Breast epithelium (tissue), 4 donors: ENCODE measurements at places on chromosomes 4 and X.

DNA sequence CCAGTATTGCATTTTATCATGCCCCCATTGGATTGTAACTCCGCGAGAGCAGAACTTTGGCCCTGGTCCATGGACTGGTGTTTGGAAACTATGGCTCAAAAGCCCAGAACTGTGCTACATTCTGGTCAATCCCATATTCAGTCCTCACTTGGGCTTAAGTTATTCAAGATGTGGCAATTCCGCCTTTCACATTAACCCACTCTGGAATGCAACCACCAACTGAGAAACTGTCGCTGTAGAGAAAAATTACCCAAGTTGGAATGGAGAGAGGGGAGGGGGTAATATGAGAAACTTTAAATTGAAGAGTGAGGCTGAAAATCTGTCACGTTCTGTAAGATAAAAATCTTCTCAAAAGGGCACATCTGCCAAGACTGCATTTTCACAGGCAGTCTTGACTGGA is 189.6 kb upstream of the NHS start:
- no peak for DNase-seq
- H3K4me1 ChIP-seq: no peaks in the 10 kb centered on the region
- no peak overlapping the region for H3K4me3 ChIP-seq
- H3K27ac ChIP-seq: no peak overlapping the region
- H3K27me3 ChIP-seq: no peaks in the 10 kb centered on the region

- no peaks in the 10 kb centered on the region for H3K36me3 ChIP-seq
- H3K4me3 ChIP-seq: no peak overlapping the region
- no peaks in the 10 kb centered on the region for H3K4me1 ChIP-seq
- H3K27me3 ChIP-seq: no peaks in the 10 kb centered on the region
- no peak for DNase-seq
- H3K27ac ChIP-seq: no peak overlapping the region
Measured at GRCh38 chr4:17823871-17824669, 13.3 kb downstream of the NCAPG start.

- H3K4me3 ChIP-seq: no peak overlapping the region
- H3K36me3 ChIP-seq: no peaks in the 10 kb centered on the region
- H3K4me1 ChIP-seq: no peaks in the 10 kb centered on the region
- no peaks in the 10 kb centered on the region for H3K27me3 ChIP-seq
Measured at GRCh38 chr4:14994242-14994641, 8.0 kb upstream of the CPEB2 start.

DNA sequence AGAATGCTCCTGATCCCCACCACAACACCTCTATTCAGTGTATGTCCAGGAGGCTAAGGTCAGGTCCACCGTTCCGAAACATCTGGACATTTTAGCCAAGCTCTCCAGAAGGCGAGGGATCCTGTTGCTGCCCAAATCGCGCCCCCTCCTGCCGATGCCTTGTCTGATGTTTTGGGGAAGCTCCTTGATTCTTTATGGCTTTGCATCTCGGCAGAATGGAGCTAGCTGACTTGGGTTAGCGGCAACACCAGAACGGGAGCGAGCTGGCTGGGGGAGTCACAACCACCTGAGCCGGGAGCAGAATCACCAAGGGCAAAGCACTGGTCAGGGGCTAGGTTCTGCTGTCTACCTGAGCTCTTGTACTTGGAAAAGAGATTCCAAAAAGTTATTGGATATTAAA is 6.6 kb upstream of the POU3F4 start:
- H3K27ac ChIP-seq: no peak overlapping the region
- no peak for DNase-seq
- no peaks in the 10 kb centered on the region for H3K27me3 ChIP-seq
- H3K36me3 ChIP-seq: no peaks in the 10 kb centered on the region
- H3K4me1 ChIP-seq: no peaks in the 10 kb centered on the region

DNA sequence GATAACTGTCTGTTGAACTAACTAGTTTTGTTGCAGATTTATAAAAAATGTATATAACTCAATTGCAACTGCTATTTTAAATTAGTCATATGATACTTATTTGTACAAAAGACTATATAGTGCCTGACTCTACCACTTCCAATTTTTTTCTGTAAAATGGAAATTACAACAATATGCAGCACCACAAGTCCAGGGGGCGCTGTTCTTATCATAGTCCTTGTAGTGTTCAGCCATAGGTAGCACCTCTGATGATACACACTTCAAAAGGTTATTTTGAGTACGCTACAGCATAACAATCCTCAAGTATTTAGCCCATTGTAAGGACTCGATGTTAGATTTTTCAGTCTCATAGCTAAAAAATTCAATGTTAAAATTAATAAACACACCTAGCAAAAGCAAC is 174.9 kb downstream of the CORIN start:
- H3K27me3 ChIP-seq: no peaks in the 10 kb centered on the region
- no peaks in the 10 kb centered on the region for H3K4me1 ChIP-seq
- no peak for DNase-seq

GRCh38 chr4:147828331-147828905 is 96.5 kb downstream of the ARHGAP10 start:
- H3K4me1 ChIP-seq: no peaks in the 10 kb centered on the region
- no peak overlapping the region for H3K4me3 ChIP-seq
- no peaks in the 10 kb centered on the region for H3K27me3 ChIP-seq
- H3K36me3 ChIP-seq: no peaks in the 10 kb centered on the region
- peak overlapping the region; percentile 88 for H3K27ac ChIP-seq
- no peak for DNase-seq

GRCh38 chrX:66046612-66047235 is 6.8 kb upstream of the VSIG4 start:
- no peak for DNase-seq
- H3K27ac ChIP-seq: no peak overlapping the region
- no peaks in the 10 kb centered on the region for H3K27me3 ChIP-seq
- no peak overlapping the region for H3K4me3 ChIP-seq
- no peaks in the 10 kb centered on the region for H3K36me3 ChIP-seq

- no peak overlapping the region for H3K4me3 ChIP-seq
- no peaks in the 10 kb centered on the region for H3K27me3 ChIP-seq
- DNase-seq: no peak
- no peaks in the 10 kb centered on the region for H3K4me1 ChIP-seq
- H3K36me3 ChIP-seq: no peaks in the 10 kb centered on the region
Measured at GRCh38 chr4:113730467-113731216, 30.9 kb downstream of the CAMK2D start.

- H3K4me1 ChIP-seq: no peaks in the 10 kb centered on the region
- H3K27me3 ChIP-seq: no peaks in the 10 kb centered on the region
- no peak overlapping the region for H3K27ac ChIP-seq
- DNase-seq: no peak
Measured at GRCh38 chr4:88720451-88721428, 23.1 kb upstream of the NAP1L5 start.

DNA sequence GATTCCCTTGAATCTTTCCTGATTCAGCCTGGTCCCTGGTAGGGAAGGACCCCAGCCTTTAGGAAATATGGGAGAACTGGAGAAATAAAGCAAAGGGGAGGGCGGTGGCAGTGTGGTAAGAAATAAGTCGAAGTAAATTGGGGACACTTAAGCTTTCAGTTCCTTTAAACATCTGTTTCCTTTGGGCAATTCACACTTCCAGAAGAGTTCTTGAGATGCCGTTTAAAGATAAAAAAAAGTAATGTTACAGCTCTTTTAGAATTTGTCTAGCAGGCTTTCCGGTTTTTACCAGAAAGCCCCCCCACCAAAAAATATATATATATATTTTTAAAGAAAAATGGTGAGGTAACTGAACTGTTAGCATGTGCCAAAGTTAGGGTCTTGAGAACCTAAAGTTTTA is 46.6 kb downstream of the TSPAN7 start:
- H3K27ac ChIP-seq: no peak overlapping the region
- no peaks in the 10 kb centered on the region for H3K4me1 ChIP-seq
- no peak overlapping the region for H3K4me3 ChIP-seq

DNA sequence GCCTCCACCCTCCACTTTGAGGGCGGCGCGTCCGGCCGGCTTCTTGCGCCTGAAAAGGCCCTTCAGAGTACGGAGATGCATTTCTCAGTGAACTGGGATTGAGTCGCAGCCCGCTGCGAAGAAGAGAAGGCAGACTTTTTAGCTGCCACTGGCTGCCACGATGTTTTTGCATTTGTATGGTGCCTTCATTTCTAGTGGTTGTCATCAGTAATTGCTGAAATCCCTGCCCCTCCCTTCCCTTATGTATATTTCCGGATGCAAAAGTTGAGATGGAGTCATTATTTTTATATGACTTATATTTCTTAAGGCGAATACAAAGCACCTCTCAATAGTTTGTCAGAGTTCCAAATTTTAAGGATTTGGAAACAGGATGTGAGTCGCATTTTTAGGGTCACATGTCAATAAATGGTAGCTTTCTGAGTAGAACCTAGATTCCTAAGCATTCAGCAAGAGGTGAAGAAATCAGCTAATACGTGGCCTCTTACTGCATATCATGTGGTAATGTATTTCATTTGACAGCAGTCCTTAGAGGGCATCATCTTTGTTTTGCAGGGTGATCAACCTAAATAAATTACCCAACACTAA is 658 bp downstream of the ATP6AP2 start:
- no peaks in the 10 kb centered on the region for H3K27me3 ChIP-seq
- DNase-seq: no peak
- H3K36me3 ChIP-seq: no peaks in the 10 kb centered on the region

GRCh38 chr4:25113915-25114904 is 46.0 kb downstream of the SEPSECS start:
- no peak overlapping the region for H3K27ac ChIP-seq
- H3K4me1 ChIP-seq: no peaks in the 10 kb centered on the region
- no peaks in the 10 kb centered on the region for H3K36me3 ChIP-seq
- no peaks in the 10 kb centered on the region for H3K27me3 ChIP-seq
- no peak overlapping the region for H3K4me3 ChIP-seq

- peak; percentile 30 for DNase-seq
- H3K4me1 ChIP-seq: no peaks in the 10 kb centered on the region
- H3K27ac ChIP-seq: no peak overlapping the region
- H3K4me3 ChIP-seq: no peak overlapping the region
Measured at GRCh38 chr4:147707892-147708672, 23.8 kb upstream of the ARHGAP10 start.

DNA sequence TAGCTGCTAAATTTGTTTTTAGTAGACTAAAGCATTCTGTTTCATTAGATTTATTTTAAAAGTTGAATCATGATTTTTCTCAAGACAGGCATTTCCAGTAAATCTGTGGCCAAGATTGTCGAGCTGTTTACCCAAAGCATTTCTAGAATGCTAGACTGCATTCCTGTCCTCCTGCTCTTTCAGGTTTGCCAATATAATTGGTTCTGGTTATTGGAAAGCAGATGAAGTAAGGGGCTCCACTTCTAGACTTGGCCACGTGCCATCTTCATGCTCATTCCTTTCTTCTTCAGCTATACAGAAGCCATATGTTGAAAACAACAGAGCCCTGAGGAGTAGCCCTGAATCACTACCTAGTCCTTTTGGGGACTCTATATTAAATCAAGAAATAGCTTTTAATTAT is 62.5 kb downstream of the PGRMC2 start:
- no peaks in the 10 kb centered on the region for H3K36me3 ChIP-seq
- H3K4me1 ChIP-seq: no peaks in the 10 kb centered on the region
- no peak overlapping the region for H3K4me3 ChIP-seq
- no peaks in the 10 kb centered on the region for H3K27me3 ChIP-seq
- H3K27ac ChIP-seq: no peak overlapping the region
- DNase-seq: no peak

DNA sequence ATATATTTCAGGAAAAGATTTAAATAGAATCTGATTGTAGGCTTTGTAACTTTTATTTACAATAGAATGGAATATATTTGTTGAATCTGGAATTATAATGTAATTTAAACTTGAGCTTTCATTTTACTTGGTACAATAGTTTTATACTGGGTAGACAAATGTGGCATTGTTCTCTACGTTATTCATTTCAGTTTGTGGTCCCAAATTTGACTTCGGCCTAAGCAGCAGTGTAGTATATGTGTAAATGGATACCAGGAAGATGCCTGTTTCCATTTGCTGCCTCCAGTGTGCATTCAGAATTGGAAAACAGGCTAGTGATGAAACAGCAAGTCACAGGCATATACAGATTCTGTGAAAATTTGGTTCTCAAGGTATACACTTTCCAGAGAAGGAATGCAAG is 77.8 kb downstream of the CLDN22 start:
- no peak overlapping the region for H3K4me3 ChIP-seq
- no peaks in the 10 kb centered on the region for H3K27me3 ChIP-seq
- DNase-seq: no peak
- no peaks in the 10 kb centered on the region for H3K36me3 ChIP-seq
- H3K4me1 ChIP-seq: no peaks in the 10 kb centered on the region

GRCh38 chrX:81586096-81586495 is 384.2 kb downstream of the SH3BGRL start:
- H3K36me3 ChIP-seq: no peaks in the 10 kb centered on the region
- DNase-seq: no peak
- H3K27ac ChIP-seq: no peak overlapping the region

- no peaks in the 10 kb centered on the region for H3K36me3 ChIP-seq
- no peaks in the 10 kb centered on the region for H3K4me1 ChIP-seq
- no peak overlapping the region for H3K4me3 ChIP-seq
- no peak overlapping the region for H3K27ac ChIP-seq
- DNase-seq: no peak
Measured at GRCh38 chr4:11230866-11231265, 197.8 kb downstream of the HS3ST1 start.

- H3K4me3 ChIP-seq: no peak overlapping the region
- no peaks in the 10 kb centered on the region for H3K27me3 ChIP-seq
- no peaks in the 10 kb centered on the region for H3K4me1 ChIP-seq
- no peak overlapping the region for H3K27ac ChIP-seq
- DNase-seq: no peak
Measured at GRCh38 chrX:31228909-31229308, 157.1 kb upstream of the FTHL17 start.

DNA sequence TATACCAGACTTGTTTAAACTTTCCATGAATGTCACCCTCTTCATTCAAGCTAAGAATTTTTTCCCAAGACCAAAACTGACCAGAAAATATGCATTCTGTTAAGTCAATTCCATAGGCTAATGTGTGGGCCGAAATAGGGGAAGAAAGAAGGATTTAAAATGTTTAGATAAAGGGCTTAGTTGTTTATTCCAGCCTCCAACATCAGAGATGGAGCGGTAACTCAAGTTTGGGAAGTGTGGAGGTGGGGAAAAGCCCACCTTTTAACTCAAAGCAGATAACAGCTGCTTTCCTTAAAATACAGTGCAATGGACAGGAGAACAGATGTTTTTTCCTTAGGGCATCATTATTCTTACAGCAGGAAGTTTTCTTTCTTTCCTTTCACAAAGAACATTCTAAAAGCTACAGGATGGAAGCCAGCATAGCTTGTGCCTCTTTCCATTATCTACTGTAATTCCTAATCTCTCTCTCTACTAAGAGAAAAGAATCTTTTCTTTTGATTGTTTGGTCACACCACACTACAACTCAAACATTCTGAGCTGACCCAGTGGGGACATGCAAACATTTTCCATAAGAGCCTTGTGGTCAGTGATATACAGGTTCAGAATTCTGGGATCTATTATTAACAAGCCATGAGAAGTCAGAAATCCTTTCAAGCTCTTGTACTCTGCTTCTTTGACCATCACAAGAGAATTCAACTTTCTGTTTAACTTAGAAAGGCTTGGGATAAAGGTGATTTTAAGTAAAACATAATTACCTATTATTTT is 101.6 kb downstream of the PDE5A start:
- H3K27me3 ChIP-seq: no peaks in the 10 kb centered on the region
- no peaks in the 10 kb centered on the region for H3K36me3 ChIP-seq
- no peak overlapping the region for H3K27ac ChIP-seq
- no peak overlapping the region for H3K4me3 ChIP-seq

- H3K4me1 ChIP-seq: no peaks in the 10 kb centered on the region
- H3K36me3 ChIP-seq: no peaks in the 10 kb centered on the region
- peak overlapping the region; percentile 83 for H3K27ac ChIP-seq
- H3K4me3 ChIP-seq: peak overlapping the region; percentile 59
Measured at GRCh38 chr4:68905598-68905938, 46.0 kb downstream of the UGT2A3 start.

- H3K4me3 ChIP-seq: no peak overlapping the region
- H3K36me3 ChIP-seq: no peaks in the 10 kb centered on the region
- H3K27ac ChIP-seq: no peak overlapping the region
- H3K4me1 ChIP-seq: no peaks in the 10 kb centered on the region
- no peaks in the 10 kb centered on the region for H3K27me3 ChIP-seq
- no peak for DNase-seq
Measured at GRCh38 chr4:135411251-135411650, 1209.7 kb upstream of the PABPC4L start.
